HFF-Myc (cell line): ENCODE measurements at places on chromosomes 12 and 14.

DNA sequence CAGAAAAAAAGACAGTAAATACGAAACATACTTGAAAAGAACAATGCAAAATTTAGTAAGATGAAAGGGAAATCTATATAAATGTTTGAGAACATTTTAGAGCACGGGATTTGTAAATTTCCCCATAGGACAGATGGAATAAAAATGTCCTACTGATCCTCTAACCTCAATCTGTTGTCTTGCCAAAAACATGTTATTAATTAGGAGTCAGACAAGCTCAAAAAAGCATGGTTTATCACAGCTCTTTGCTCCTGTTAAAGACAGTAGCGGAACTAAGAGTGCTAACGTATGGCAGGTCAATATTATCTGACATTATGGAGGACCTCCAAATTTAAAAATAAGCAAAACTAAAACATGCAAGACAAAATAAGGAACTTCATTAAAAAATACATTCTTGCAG, 12.9 kb downstream of the GMFB start:
- DNase-seq, result no peak

- no peak for DNase-seq
Observed at GRCh38 chr14:99026471-99026870, 245.5 kb downstream of the BCL11B start.

- DNase-seq, result no peak
Observed at GRCh38 chr14:22598896-22599244, 770 bp downstream of the ABHD4 start.

- DNase-seq, result no peak
Observed at GRCh38 chr14:38279572-38279971, 23.7 kb upstream of the CLEC14A start.

DNA sequence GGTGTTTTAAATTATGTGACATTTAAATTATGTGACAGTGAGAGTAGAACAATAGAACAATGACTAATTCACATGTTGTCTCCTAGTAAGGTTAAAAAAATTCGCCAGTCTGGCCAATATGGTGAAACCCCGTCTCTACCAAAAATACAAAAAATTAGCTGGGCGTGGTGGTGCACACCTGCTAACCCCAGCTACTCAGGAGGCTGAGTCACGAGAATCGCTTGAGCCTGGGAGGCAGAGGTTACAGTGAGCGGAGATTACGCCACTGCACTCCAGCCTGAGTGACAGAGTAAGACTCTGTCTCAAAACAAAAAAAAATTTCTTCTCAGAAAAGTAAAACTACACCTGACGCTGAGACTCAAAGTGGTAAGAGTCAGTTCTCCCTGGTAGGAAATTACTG, 2.7 kb downstream of the CS start:
- no peak for DNase-seq
